Stimulated activated CD8-positive, alpha-beta memory T cell treated with anti-CD3 and anti-CD28 coated beads, Interleukin-4, amount 100 ng/mL, for 1 hour (primary cell): ENCODE measurements at places on chromosomes 1 and 21.

DNA sequence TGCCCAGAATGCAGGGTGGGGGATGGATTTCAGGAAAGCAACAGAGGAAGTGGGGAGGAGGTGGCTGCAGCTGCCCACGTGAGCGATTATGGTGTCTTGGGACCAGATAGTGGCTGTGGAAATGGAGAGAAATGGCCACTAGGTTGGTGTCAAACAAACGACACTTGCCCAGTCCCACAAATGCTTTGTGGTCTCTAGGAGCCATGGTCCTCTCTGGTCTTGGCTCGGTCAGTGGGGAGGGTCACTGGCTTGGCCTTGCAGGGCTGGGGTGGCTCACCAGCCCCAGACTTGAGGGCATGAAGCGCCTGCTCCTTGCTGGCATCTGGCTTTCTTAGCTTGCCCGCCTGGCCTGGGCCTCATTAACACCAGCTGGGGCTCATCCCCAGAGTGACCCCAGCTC is 7.2 kb downstream of the PADI2 start:
- no peak for DNase-seq

- DNase-seq = no peak
These were observed 71.6 kb upstream of the CSF3R start for GRCh38 chr1:36554323-36554628.

GRCh38 chr1:231952154-231952553 is 325.6 kb downstream of the DISC1 start:
- no peak for DNase-seq

DNA sequence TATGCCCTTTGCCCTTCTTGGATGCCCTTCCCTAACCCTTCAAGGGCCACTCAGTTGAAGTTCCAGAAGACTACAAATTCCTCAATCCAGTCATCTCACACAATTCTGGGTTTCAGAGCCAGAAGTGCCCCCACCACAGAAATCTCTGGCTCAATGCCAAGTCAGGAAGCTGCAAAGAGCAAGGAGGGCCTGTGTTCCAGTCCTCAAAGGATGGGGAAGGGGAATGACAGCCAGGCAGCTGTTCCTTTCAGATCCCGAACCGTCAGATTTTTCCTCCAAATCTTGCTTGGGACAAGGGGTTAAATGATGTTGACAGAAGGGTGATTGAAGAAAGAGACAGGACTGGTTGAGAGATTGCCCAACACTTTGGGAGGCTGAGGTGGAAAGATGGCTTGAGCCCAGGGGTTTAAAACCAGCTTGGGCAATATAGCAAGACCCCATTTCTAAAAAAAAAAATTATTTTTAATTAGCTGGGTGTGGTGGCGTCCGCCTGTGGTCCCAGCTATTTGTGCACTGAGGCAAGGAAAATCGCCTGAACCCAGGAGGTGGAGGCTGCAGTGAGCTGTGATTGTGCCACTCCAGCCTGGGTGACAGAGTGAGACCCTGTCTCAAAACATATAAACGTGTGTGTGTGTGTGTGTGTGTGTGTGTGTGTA is 716 bp upstream of the HPDL start:
- no peak for DNase-seq

- DNase-seq = no peak
These were observed 1128.7 kb downstream of the AMY1C start for GRCh38 chr1:104878203-104878909.

- DNase-seq = no peak
These were observed 32.6 kb downstream of the GPR52 start for GRCh38 chr1:174480324-174480723.

DNA sequence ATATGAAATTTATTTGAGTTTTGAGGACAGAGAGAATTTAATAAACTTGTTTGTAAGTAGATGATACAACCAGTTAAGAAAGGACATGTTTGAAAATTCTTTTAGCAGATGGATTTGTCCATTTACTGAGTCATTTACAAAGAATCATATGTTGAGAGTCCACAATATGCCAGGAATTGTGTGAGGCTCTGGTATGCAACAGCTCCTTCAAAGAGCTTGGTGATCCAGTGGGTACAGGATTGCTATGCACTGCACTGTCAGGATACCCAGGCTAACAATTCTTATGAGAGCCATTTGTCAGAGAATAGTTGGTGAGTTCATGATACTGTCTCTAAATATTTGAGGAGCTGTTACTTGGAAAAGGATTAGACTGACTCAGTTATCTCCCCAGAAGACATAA is 11.0 kb downstream of the DNM3 start:
- no peak for DNase-seq

DNA sequence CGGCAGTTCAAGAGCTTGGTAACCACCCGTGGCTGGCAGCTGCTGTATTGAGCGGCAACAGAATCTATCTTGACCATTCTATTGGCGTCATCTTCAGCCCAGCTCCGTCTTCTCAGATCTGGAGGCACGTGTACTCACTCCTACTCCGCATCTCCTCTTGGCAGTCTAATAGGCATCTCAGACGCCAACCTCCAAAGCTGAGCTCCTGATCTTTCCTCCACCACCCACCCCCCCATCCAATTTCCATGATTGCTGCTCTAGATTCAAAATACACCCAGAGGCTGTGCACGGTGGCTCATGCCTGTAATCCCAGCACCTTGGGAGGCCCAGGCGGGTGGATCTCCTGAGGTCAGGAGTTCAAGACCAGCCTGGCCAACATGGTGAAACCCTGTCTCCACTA is 84.6 kb upstream of the CASZ1 start:
- DNase-seq = no peak

DNA sequence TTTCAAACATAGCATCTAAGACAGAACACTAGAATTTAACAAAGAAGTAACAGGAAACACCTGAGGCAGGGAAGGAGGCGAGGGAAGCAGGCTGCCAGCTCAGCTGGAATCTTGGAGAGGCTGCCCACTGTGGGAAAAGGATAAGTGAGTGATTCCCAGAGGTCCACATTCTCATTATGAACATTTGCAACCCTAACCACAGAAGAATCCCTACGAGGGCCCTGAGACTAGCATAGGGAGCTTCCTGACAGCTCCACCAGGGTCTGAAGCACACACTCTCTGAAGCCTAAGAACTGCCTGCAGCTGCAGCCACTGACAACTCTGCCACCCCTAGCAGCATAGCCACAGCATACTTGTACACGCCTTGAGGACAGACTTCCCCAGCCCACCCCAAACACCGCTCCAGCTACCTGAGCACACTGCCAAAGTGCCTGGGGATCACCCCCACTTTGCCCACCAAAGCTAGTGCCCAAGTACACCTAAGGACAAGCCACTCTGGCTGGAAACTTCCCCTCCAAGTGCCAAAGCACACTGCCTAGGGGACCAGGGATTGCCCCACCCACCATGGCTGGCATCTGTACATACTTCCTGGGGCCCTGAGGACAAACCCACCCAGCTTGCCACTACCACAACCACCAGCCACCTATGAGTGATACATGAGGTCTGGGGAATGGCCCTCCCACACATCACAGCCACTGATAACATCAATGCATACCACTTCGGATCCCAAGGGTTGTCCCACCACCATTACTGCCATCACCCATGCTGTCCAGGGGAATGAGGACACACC is 76.6 kb upstream of the GUCA2A start:
- DNase-seq = no peak
